ENCODE measurements at places on chromosomes 7 and 10. TPM values are rescaled to one million over a fixed set of nuclear protein-coding genes. Genes with fewer than 3 reads are reported as not detected.
A peak's percentile ranks its signal among the peaks of the same experiment; 100 is the strongest.

DNA sequence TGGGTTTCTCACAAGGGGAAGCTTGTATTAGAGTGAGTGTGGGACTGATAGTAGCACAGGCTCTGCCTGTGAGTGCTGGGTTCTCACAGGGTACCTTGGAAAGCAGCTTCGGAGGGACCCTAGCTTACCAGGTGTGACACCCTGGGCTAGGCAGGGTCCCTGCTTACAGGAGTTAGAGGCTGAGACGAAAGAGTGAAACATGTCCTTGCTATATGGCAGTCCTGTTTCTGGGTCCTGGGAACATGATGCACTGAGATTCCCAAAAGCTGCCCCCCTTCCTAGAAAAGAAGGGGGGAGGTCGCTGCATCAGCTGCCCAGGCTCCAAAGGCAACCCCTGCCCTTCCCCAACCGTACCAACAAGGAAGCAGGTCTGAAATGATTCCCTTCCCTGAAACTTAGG lies 6.3 kb upstream of the ARHGAP22 start:
- DNase-seq: no peak

- no peak for DNase-seq
Observed at GRCh38 chr10:61793760-61794703, 107.5 kb upstream of the ARID5B start.

- DNase-seq: no peak
Observed at GRCh38 chr7:156524818-156525597, 115.6 kb upstream of the RNF32 start.

Gene VAX1
- not detected for polyA plus RNA-seq

DNA sequence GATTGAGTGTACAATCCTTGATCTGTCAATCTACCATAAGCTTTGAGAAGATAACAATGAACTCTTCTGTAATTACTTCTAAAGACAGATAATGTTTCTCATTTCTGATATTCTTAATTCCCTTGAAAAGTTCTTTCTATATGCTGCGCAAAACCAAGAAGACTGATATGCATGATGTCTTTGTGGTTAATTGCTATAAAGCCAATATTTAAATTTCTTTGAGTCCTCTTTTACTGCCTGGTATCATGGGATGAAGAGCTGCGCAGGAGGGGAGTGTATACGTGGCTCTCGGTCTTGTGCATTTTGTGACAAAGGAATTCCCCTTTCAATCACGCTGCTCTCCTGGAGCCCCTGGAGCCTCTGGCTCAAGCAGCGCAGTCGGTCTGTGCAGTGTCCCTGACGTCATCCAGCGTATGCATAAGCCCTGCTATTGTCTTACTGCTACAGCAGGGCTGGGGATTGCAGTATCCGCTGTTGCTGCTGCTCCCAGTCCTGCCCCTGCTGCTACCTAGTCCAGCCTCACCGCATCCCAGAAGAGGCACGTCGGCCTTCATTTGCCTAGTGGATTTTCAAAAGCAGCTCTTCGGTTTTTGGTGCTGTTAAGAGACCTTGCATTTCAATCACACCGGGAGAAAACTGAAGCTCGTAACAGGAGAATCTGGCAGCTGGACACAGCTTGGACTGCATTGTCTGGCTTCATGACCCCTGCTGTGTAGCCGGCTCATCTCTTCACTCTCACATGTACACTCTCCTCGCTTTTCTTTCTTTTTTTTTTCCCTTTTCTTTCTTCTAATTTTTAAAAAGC lies 66.7 kb downstream of the ST7 start:
- DNase-seq: peak; percentile 63

Gene GPR85
- 0.70 TPM for polyA plus RNA-seq

Gene PDZD7
- polyA plus RNA-seq: 3.8 TPM

Gene MKX
- 0.55 TPM for polyA plus RNA-seq

GRCh38 chr10:79275431-79275851 lies 71.8 kb upstream of the PPIF start:
- no peak for DNase-seq

- no peak for DNase-seq
Observed at GRCh38 chr10:126669168-126669567, 1.3 kb downstream of the C10orf90 start.

Gene DRGX
- not detected for polyA plus RNA-seq

GRCh38 chr10:36720895-36721294 lies 404.5 kb upstream of the ANKRD30A start:
- no peak for DNase-seq

DNA sequence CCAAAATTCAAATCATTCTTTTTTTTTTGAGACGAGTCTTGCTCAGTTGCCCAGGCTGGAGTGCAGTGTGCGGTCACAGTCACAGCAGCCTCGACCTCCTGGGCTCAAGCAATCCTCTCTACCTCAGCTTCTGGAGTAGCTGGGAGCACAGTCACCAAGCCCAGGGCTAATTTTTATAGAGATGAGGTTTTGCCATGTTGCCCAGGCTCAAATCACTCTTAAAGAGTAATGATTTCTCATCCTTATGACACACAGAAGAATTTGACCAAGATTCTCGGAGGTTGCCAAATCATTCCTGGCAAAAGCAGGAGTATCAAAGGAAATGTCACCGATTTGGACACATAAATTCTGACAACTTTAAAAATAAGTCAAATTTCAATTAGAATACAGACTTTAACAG lies 39.1 kb downstream of the SIRT1 start:
- DNase-seq: no peak

Gene LRCH4
- polyA plus RNA-seq: 46.5 TPM

DNA sequence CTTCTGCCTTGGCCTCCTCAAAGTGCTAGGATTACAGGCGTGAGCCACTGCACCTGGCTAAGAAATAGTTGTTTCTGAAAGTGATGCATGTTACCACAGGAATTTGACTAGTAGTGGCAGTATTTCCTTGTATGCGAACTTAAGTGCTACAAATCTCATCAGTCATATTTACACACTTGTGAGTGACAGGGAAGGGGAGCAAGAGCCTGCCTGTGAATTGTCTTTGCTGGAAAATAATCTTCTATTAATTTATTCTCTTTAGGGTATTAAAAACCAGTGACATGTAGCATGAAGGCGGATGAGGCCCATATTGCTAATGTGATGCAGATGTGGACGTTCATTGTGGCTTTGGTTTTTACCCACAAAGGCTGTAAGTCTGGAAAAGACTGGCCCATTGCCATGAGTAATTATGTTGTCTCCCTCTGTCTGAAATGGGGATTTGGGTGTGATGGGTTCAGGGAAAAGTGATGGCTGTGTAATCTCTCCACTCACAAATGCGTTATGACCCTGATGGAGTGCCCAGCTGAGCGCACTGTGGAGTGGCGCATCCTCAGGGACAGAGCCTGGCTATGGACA lies 97.6 kb downstream of the CCNY start:
- DNase-seq: no peak

- no peak for DNase-seq
Observed at GRCh38 chr10:15868006-15868405, 7.7 kb upstream of the MINDY3 start.

DNA sequence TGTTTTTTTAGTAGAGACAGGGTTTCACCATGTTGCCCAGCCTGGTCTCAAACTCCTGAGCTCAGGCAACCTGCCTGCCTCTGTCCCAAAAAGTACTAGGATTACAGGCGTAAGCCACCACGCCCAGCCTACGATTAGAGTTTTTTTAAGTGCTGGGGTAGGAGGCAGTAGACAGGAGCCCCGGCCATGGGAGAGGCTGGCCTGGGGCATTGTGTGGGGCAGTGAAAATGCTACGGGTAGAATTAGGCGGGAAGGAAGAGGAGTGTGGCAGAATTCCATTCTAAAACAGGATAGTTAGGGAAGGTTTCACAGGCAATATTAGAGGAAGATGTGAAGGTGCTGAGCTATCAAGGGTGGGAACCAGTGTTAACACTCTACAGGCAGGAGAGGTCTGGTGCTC lies 31.3 kb upstream of the FXYD4 start:
- no peak for DNase-seq

GRCh38 chr7:139023076-139023475 lies 12.8 kb downstream of the ZC3HAV1L start:
- DNase-seq: no peak

DNA sequence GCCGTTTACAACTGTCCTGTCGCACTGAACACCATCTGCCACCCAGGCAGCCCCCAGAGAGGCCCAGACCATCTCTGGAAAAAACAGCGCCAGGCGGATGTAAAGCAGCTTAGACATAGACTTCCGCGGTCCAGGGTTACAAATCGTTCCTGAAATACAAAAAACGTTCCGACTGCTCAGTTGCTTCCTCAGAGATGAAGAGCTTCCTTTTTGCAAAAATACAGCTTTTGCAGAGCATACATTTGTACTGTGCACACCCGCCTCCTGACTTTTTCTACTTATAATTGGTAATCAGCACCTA lies 11.4 kb downstream of the DAGLB start:
- no peak for DNase-seq

DNA sequence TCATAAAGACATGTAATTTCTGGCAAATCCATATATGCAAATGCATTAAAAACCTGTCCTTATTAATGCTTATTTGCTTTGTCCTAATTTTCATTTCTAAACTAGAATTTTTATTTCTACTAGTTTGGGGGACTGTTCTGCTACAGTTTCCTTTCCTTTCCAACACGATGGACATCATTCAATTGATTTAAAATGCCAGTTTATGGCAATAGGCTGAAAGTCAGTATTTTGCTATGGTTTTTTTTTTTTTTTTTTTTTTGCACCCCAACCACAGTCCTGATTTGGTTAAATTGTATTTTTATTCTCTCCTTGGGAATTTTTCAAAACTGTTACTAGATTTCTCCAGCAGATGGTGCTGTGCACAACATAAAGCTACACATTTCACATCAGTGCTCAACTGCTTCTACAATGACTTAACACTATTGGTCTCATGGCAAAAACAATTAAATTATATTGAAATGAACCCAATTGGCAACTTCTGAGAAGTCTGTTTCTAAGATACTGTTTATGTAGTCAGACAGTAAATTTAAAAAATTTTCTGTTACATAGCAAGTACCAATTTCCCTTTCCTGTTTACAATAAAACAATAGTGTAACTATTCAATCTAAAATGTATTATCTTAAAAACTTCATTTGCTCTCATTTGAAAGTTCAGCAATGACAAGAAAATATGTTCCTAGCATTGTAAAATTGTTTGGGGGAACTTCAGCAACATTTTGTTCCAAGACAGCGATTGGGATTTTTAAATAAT lies 193.8 kb upstream of the CCDC6 start:
- DNase-seq: peak; percentile 46

GRCh38 chr10:53702489-53702888 lies 929.9 kb upstream of the MBL2 start:
- peak; percentile 52 for DNase-seq

GRCh38 chr7:69377191-69377590 lies 221.1 kb upstream of the AUTS2 start:
- no peak for DNase-seq

Measured in renal cortex interstitium (tissue), 15 donors.